CD4-positive, CD25-positive, alpha-beta regulatory T cell (primary cell): ENCODE measurements at places on chromosomes 1 and 21.

GRCh38 chr1:16397120-16397519 is 30.1 kb downstream of the SZRD1 start:
- H3K36me3 ChIP-seq = peaks cover 48% of the 10 kb centered on the region
- no peak for DNase-seq
- no peaks in the 10 kb centered on the region for H3K27me3 ChIP-seq
- H3K27ac ChIP-seq = peak overlapping the region; percentile 1

GRCh38 chr1:14696761-14697160 is 98.3 kb downstream of the KAZN start:
- H3K4me1 ChIP-seq = no peaks in the 10 kb centered on the region
- no peaks in the 10 kb centered on the region for H3K27me3 ChIP-seq
- H3K4me3 ChIP-seq = no peak overlapping the region
- H3K27ac ChIP-seq = no peak overlapping the region
- DNase-seq = no peak

DNA sequence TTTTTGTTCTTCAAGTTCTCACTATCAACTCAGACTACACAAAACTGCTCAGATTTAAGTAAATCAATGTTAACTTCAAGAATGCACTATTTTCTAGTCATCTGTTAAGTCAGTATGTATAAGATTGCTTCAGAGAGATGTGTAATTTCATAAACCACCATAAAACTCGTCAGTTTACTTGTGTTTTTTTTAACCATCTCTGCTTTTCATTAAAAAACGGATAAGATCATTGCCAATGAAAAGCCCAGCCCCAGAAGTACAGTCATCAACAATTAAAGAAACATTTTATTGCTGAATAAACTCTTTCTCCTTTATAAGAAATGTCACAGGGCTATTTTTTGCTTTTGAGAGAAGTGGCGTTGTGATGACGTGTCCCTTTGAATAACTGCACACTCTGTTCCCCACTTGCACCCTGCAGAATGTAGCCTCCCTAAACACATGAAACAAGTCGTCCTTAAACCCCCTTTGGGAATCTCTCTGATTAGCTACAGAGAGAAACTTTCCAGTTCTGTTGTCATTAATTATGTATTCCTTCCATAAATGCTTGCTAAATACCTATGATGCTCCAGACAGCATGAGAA is 202.7 kb upstream of the FOXD3 start:
- no peaks in the 10 kb centered on the region for H3K4me1 ChIP-seq
- no peak overlapping the region for H3K4me3 ChIP-seq
- no peak overlapping the region for H3K27ac ChIP-seq
- H3K27me3 ChIP-seq = no peaks in the 10 kb centered on the region

DNA sequence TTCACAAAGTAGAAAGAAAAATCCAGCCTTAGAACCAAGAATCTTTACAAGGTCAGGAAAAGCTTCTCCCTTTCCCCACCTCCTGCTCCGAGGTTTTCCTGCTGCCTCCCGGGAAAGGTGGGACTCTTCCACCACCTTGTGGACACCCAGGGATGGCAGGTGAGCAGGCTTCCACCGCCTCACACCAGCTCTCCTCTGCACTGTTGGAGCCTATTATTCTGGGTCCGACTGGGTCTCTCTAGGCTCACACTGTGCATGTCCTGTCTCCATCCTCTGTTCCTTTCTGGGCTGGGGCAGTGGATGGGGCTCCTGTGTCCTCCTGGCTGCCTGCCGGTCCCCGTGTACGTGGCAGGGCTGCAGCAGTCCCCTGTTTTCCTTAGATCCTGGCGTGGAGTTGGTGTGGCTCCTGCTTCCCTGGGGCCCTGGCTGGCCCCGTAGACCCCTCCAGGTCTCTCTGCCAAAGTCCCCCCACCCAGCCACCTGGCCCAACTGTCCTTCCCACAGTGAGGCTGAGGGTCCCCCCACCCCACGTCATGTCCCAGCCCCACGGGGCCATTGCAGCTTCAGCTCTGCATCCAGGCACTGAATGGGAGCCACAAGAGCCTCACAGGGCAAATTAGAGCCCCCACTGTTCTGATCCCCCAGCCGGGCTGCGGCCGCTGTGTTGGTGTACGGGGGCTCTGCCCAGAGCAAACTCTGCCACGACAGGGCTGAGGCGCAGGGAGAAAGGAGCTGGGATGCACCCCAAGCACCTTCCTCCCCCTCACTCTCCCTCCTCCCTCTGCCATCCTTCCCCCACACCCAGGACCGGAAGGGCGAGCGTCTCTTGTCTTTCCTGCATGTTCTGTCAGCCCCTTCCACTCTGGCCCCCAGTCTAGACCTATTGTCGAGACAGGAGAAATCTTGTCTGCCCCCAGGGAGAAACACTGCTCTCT is 3.3 kb upstream of the SLC45A1 start:
- peak; percentile 28 for DNase-seq
- no peak overlapping the region for H3K27ac ChIP-seq
- H3K4me1 ChIP-seq = peaks cover 13% of the 10 kb centered on the region
- H3K4me3 ChIP-seq = no peak overlapping the region
- no peaks in the 10 kb centered on the region for H3K36me3 ChIP-seq

DNA sequence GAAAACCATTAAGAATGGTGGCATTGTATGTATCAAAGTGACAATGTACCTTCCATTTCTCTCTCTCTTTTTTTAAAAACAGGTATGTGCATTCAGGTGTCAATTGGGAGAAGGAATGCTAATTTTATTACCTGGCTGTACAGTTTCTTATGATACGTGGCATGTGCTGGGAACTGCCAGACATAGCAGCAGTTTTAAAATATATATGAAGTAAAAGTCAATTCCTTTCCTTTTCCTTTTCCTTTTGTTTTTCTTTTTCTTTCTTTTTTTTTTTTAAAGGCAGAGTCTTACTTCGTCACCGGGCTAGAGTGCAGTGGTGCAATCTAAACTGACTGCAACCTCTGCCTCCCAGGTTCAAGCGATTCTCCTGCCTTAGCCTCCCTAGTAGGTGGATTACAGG is 37.0 kb downstream of the SPEN start:
- peaks cover 35% of the 10 kb centered on the region for H3K4me1 ChIP-seq
- H3K4me3 ChIP-seq = no peak overlapping the region
- no peak overlapping the region for H3K27ac ChIP-seq
- no peaks in the 10 kb centered on the region for H3K27me3 ChIP-seq
- DNase-seq = no peak

- DNase-seq = no peak
- H3K4me1 ChIP-seq = no peaks in the 10 kb centered on the region
Measured at GRCh38 chr1:99264201-99265021, at the start of gene PLPPR4. TSS of gene PLPPR4 (plus strand) at chr1:99264492. CDS start at chr1:99264594, 102 bp downstream.

- H3K4me3 ChIP-seq = no peak overlapping the region
- peaks cover 7% of the 10 kb centered on the region for H3K27me3 ChIP-seq
- no peaks in the 10 kb centered on the region for H3K4me1 ChIP-seq
- H3K27ac ChIP-seq = no peak overlapping the region
- peak; percentile 11 for DNase-seq
Measured at GRCh38 chr21:34722684-34723300, 54.0 kb downstream of the CLIC6 start.

- no peak for DNase-seq
- H3K4me3 ChIP-seq = no peak overlapping the region
- no peaks in the 10 kb centered on the region for H3K4me1 ChIP-seq
- H3K27ac ChIP-seq = no peak overlapping the region
Measured at GRCh38 chr1:185534801-185535200, 199.4 kb upstream of the HMCN1 start.

DNA sequence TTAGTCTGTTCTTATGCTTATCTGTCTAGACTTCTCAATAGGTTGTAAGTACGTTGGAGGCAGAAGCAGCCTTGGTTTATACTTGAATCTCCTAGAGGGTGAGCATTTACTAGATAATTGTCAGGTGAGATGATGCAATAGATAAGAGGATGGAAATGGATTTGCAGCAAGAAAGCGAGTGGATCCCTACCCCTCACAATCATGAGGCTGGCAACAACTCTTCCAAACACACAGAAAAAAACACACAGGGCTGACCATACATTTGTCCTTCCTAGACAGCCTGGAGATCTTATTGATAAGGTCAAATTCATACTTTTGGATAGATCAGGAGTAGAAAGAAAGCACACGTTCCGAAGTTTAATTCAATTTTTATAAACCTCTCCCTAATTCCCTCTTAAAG is 481.4 kb upstream of the CAMK1G start:
- no peaks in the 10 kb centered on the region for H3K36me3 ChIP-seq
- no peak overlapping the region for H3K4me3 ChIP-seq
- H3K27ac ChIP-seq = no peak overlapping the region
- no peak for DNase-seq

- no peak overlapping the region for H3K4me3 ChIP-seq
- H3K4me1 ChIP-seq = no peaks in the 10 kb centered on the region
- no peak overlapping the region for H3K27ac ChIP-seq
- DNase-seq = no peak
- H3K27me3 ChIP-seq = no peaks in the 10 kb centered on the region
- no peaks in the 10 kb centered on the region for H3K36me3 ChIP-seq
Measured at GRCh38 chr1:246435421-246436041, 71.5 kb downstream of the SMYD3 start.

DNA sequence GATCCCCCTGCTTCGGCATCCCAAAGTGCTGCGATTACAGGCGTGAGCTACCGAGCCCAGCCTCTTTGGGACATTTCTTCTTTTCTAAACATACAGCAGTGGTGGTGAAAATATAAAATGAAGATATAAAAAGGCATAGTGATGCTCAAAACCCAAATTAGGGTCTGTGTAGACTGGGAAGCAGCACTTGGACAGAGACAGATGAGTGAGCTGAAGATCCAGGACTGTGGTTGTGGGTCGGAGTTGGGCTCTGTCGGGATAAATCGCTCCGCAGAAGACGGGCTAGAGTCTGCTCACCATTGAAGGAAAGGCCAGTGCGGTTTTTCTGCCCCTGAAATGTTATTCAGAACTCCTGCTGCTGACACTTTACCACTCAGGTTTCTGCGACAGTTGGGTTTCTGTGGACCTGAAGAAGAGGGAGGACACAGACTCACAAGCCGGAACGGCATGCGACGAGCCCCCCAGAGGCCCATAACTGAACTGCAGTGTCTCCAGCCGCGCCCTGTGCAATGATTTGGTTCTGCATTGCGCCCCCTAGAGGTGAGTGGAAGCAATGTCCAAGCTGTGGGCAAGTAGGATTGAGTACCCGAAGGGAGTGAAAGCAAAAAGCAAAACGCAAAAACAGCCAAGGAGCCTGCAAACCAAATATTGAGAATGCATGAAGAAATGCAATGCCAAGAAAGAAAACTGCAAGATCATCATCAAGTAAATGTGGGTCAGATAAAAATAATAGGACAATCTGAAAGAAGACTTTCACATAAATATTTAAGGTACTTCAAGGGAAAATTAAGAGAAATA is 66.6 kb downstream of the GABPA start:
- no peak overlapping the region for H3K27ac ChIP-seq
- peaks cover 4% of the 10 kb centered on the region for H3K4me1 ChIP-seq
- H3K36me3 ChIP-seq = no peaks in the 10 kb centered on the region
- no peak overlapping the region for H3K4me3 ChIP-seq
- peaks cover 6% of the 10 kb centered on the region for H3K27me3 ChIP-seq

DNA sequence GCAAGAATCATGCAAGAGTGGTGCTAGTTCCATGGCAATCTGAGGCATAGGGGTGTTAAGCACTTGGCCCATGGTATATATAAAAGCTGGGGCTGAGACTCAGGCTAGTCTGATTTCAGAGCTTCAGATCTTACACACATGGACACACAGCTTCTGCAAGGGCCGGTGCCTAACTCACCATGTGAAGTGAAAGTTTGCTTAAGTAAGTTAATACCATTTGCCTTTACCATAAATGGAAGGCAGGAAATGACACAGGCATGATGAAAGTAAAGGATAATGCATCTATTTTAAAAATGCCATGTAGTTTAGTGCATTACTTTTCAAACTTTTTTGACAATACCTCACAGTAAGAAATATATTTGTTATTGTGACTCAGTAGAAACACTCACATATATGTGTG is 122.6 kb downstream of the KCNJ6 start:
- DNase-seq = no peak
- no peaks in the 10 kb centered on the region for H3K4me1 ChIP-seq
- no peaks in the 10 kb centered on the region for H3K27me3 ChIP-seq
- H3K27ac ChIP-seq = no peak overlapping the region

GRCh38 chr21:38984982-38985567 is 179.3 kb downstream of the ETS2 start:
- no peak for DNase-seq
- peaks cover 8% of the 10 kb centered on the region for H3K4me1 ChIP-seq
- H3K27me3 ChIP-seq = peaks cover 8% of the 10 kb centered on the region
- no peak overlapping the region for H3K27ac ChIP-seq
- H3K4me3 ChIP-seq = no peak overlapping the region
- H3K36me3 ChIP-seq = no peaks in the 10 kb centered on the region

- H3K27ac ChIP-seq = no peak overlapping the region
- no peak for DNase-seq
- H3K36me3 ChIP-seq = no peaks in the 10 kb centered on the region
Measured at GRCh38 chr1:221774054-221774842, 32.4 kb upstream of the DUSP10 start.
